ENCODE measurements at places on chromosomes 5 and 9.

DNA sequence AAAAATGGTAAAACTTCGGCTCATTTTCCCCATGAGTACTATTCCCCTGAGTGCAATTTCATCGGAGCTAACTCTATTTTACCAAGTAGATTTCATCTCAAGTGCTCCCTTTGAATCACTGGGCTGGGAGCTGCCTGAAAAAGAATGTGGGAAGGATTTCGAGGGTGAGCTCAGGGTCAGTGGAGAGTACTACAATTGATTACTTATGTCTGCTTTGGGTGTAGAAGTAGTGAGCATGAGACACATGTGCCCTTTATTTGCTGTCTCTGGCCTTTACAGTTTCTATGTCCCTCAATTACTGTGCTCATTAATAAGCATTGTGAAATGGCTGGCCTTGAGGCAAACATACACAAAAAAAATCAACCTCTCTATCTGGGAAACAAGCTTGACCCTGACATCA lies 172.7 kb upstream of the RFX3 start:
- no peak for DNase-seq

- no peak for DNase-seq
Observed at GRCh38 chr5:132325691-132326090, 31.5 kb downstream of the SLC22A4 start.

DNA sequence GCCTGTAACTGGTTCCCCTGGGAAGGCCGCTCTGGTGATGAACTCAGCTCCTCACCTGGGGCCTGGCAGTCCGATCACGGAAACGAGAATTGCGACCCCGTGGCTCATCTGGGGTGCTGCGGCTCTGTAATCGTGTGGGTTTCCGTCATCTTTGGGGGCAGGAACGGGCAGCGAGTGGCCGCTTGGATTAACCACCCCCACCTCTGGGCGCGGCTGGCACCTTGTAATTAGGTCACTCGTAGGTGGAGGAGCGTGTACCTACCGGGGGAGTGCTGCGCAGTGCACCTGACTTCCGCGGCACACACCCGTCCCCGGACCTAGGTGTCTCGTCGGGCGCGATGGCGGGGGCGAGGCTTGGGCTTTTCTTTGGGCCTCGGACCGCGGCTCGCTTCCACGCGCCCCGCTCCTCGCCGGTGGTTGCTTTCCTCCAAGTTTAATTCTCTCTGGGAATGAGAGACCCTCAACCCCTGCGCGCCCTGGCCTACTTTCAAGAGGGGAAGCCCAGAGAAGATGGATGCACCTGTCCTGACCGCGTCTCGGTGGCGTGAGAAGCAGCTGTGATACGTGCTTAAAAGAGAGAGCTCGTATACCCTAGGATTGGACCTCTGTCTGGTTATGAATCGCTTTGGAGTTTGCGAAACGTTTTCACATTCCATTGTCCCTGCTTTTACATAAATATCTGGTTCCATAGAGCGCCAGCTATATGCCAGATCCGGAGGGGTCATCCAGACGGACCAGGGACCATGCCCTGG lies 744 bp upstream of the PPP2CA start:
- DNase-seq = no peak

- no peak for DNase-seq
Observed at GRCh38 chr5:147639321-147639720, 129.5 kb upstream of the DPYSL3 start.

DNA sequence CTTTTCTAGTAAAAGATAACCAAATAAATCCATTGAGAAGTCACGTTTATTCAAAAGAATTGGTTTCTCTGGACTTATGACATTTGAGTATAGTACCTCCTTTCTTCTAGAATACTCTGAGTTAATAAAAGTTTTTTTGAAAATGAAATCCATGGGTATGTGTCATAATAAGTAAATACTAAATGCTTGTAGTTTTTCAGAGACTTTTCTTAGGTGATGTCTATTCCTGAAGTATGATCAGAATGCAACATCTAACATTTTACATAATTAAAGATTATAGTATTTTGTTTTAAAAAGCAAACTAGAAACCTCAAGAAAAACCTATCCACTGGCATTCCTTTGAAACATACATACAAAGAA lies 63.2 kb downstream of the NFIB start:
- no peak for DNase-seq

DNA sequence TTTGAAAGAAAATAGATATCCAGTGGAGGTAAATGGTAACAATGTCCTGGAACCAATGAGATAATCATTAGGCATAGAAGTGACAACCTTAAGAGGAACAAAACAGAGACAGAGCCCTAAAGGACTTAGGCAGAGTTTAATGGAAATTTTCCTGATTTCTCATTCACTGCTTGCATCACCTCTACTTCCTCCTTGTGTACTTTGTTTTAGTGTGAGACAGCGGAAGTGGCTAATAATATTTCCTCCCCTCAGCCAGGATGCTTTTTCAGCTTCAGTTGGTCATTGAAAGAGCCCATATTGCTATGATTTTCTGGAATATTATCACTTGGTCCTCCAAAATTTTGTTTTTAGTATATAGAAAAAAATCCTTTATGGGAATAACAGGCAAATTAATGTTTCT lies 153.4 kb upstream of the MPDZ start:
- DNase-seq = no peak

GRCh38 chr9:129996161-129996830 lies 46.7 kb downstream of the FNBP1 start:
- DNase-seq = no peak

DNA sequence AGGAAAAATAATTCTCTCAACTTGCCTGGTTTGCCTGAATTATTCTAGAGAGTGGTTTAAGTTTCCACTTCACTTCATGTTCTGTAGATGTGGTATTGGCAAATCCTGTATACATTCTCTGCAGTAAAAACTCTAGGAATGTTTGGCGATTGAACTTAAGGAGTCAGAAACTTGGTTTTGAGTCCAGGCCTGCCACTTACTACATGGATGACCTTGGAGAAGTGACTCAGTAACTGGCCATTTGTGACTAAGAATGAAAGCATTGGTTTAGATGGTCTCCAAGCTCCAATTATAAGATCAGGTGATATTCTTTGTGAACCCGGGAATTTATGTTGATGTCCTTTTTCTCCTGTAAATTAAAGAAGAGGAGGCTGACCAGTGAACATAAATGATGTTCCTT lies 233.8 kb downstream of the GAS1 start:
- DNase-seq = no peak

- no peak for DNase-seq
Observed at GRCh38 chr9:78821126-78821822, 524.3 kb downstream of the PSAT1 start.

DNA sequence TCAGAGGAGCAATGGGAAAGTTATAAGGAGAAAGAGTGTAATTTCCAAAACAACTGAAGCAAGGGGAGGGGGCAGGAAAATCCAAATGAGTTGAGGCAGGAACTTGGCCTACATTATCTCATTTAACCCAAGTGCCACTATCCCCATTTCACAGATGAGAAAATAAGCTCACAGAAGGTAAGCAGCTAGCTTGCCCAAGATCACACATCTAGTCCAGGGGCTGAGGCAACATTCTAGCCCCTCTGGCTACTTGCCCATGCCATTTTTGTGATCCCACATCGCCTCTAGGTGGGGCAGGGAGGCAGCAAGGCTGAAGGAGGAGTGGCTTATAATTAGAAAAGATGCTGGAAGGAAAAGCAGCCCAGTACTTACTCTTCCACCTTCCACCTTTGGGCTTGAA lies 2.6 kb upstream of the PSIP1 start:
- DNase-seq = no peak

DNA sequence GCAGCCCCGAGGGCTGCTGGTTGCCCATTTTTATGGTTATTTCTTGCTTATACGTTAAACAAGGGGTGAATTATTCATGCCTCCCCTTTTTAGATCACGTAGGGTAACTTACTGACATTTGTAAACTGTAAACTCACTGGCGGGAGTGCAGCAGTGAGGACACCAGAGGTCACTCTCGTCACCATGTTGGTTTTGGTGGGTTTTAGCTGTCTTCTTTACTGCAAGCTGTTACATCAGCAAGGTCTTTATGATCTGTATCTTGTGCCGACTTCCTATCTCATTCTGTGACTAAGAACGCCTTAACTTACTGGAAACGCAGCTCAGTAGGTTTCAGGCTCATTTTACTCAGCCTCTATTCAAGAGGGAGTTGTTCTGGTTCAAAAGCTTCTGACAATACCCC lies 155.0 kb upstream of the PRDM9 start:
- DNase-seq = no peak

DNA sequence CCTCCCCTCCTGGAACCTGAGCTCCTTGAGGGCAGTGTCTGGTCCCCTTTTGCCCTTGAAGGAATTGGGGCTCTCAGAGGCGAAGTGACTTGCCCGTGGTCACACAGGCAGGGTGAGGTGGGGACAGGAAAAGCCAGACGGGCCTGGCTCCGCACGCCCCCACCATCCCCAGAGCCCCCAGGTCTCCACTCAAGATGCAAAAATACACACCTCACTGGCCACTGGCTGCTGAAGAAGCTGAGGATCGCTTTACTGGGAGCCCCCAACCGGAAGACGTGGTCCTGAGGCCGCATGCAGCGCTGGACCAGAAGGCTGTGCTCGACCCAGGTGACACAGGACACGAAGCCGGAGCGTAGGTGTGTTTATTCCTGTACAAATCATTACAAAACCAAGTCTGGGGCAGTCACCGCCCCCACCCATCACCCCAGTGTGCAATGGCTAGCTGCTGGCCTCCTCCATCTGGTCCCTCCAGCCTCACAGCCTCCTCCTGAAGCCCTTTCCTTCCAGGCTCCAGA lies 7.6 kb upstream of the AK1 start:
- no peak for DNase-seq

- no peak for DNase-seq
Observed at GRCh38 chr5:154806176-154806575, 44.2 kb downstream of the FAXDC2 start.

DNA sequence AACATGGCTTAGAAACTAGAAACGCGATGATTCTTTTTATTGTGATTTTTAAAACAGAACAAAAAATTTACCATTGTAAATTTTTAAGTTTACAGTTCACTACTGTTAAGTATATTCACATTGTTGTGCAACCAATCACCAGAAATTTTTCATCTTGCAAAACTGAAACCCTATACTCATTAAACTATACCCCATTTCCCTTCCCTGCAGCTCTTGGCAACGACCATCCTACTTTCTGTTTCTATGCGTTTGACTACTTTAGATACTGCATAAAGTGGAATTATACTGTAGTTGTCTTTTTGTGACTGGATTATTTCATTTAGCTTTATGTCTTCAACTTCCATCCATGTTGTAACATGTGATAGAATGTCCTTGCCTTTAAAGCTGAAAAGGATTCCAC lies 52.5 kb downstream of the SPOCK1 start:
- no peak for DNase-seq

GRCh38 chr9:98215271-98215670 lies 22.8 kb upstream of the CORO2A start:
- no peak for DNase-seq

DNA sequence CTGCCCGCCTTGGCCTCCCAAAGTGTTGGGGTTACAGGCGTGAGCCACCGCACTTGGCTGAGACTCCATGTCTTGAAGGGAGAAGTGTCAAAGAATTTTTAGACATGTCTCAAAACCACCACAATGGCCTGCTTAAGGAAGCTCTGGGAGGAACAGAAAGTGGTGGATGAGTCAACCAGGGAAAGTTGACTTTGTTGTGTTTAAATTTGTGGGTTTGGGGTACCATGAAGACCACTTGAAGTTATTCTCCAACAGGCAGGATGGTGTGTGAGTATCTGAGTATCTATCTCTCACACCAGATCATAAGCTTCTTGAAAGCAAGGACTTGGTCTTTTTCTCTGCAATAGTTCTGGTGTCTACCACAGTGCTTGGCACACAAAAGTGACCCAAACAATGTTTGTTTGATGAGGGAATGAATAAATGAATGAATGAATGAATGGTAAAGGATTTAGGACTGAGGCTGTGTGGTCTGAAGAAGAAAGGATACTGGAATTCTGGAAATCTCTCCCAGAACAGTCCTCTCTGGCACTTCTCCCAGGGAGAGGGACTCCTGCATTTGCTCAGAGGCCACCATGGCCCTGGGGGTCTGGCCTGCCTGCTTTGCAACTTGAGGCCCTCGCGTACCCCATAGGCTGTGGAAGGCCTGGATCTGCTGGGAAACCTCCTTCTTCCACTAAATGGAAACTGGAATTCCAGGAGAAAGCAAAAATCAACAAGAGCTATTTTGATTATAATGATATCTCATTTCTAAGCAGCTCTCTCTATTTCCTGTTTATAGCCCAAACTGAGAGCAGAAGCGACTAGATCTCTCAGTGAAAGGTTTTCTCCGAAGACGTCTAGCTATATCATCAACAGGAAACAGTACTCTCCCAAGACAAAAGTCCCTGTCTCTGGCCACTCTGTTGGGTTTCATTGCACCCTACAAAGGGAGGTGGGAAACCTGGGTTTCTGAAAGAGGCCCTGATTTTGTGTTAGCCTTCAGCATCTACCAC lies 187.9 kb downstream of the PALM2AKAP2 start:
- no peak for DNase-seq

GRCh38 chr9:111118256-111118948 lies 80.1 kb upstream of the LPAR1 start:
- no peak for DNase-seq

Measured in activated naive CD4-positive, alpha-beta T cell (primary cell).